Osteocyte (in vitro differentiated cells): ENCODE measurements at places on chromosomes 12 and 14. TPM values are rescaled to one million over a fixed set of nuclear protein-coding genes. Genes with fewer than 3 reads are reported as not detected.

DNA sequence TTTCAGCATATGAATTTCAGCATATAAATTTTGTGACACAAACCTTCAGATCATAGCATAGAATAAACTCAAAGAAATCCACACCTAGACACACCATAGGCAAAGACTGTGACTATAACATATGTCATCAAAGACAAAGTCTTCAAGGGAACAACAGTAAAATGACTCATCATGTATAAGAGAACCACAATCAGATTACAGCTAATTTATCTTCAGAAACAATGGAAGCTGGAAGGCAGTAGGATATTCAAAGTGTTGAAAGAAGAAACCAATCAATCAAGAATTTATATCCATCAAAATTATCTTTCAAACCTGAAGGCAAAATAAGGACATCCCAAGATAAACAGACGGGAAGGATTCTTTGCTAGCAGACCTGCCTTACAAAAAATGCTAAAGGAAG is 29.0 kb downstream of the DLK1 start:
- no peaks in the 10 kb centered on the region for H3K4me1 ChIP-seq
- no peak overlapping the region for H3K4me3 ChIP-seq
- peaks cover 11% of the 10 kb centered on the region for H3K27me3 ChIP-seq
- no peak overlapping the region for H3K27ac ChIP-seq

The COL2A1 gene
- 0.70 and 2.0 TPM in 2 replicates for total RNA-seq

DNA sequence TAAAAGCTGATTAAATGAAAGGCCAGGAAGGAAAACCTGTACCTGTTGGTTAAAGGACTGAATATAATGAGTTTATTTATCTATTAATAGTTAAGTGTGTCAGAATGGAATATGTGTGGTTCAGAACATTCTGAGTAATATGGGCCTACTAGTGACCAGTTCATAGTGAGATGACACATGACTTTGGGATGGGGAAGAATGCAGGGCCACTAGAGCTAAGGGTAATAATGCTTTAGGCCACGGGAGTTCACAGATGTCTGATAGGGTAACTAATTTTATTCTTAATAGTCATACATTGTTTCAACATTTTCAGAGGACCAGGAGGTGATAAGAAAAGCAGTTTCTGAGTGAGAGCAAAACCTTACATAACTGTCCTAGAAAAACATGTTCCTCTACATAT is 247.8 kb upstream of the OR4E1 start:
- H3K27ac ChIP-seq, result no peak overlapping the region
- no peaks in the 10 kb centered on the region for H3K36me3 ChIP-seq
- peaks cover 9% of the 10 kb centered on the region for H3K27me3 ChIP-seq
- H3K4me1 ChIP-seq, result no peaks in the 10 kb centered on the region
- no peak for DNase-seq

The CLEC9A gene
- total RNA-seq, result not detected in 2 replicates

- no peak overlapping the region for H3K4me3 ChIP-seq
- H3K4me1 ChIP-seq, result no peaks in the 10 kb centered on the region
- DNase-seq, result no peak
- no peaks in the 10 kb centered on the region for H3K27me3 ChIP-seq
Measured at GRCh38 chr12:125533434-125534029, 468.3 kb downstream of the AACS start.
